Stimulated activated CD8-positive, alpha-beta memory T cell treated with anti-CD3 and anti-CD28 coated beads, Interleukin-7, amount 100 ng/mL, for 48 hours (primary cell): ENCODE measurements at places on chromosomes 12 and 14.

GRCh38 chr12:96197503-96198272 lies 3.5 kb downstream of the ELK3 start:
- DNase-seq: no peak

DNA sequence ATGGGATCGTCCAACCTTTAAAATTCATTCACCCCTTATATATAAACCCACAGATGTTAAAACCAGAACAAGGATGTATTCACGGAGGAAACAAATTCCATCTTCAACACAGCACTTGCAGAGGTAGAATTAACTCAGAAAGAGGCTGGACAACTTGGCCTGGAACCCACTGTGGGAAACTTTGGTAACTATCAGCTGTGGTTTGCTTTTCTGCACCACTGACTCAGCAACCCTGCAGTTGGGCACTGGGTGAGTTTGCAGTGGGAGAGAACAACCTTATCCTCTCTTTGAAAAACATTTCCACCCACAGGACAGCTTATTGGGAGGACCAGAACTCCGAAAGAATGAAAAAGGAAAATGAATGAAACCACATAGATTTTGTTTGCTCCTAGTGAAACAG lies 66.3 kb downstream of the ZNF664 start:
- no peak for DNase-seq

GRCh38 chr14:72332046-72332445 lies 399.8 kb downstream of the RGS6 start:
- DNase-seq: no peak

DNA sequence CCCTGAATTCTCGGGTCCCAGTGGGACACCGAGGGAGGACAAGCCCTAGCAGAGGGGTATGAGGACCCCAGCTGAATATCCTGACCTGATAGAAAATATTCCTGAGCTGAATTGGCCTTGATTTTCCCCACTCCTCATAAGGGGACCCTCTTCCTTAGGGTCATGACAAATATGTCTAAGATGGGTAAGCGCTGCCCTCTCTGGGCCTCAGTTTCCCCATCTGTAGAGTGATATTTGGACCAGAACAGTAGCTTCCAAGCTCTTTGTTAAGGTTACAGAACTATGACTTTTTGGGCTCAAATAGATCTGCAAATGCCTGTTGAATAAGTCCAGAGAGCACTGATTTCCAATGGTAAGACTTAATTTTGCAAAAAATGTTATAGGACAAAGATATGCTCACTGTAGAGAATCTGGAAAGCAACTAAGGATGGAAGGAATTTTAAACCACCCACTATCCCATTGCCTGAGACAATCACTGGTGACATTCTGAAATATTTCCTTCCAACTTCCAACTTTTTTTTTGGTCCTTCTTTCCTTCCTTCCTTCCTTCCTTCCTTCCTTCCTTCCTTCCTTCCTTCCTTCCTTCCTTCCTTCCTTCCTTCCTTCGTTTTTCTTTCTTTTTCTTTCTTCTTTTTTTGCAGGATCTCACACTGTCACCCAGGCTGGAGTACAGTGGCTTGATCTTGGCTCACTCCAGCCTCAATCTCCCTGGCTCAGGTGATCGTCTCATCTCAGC lies 32.0 kb downstream of the MYL2 start:
- no peak for DNase-seq

GRCh38 chr12:126385785-126386184 lies 1320.5 kb downstream of the AACS start:
- no peak for DNase-seq
